ENCODE measurements at places on chromosomes 5 and 9.

DNA sequence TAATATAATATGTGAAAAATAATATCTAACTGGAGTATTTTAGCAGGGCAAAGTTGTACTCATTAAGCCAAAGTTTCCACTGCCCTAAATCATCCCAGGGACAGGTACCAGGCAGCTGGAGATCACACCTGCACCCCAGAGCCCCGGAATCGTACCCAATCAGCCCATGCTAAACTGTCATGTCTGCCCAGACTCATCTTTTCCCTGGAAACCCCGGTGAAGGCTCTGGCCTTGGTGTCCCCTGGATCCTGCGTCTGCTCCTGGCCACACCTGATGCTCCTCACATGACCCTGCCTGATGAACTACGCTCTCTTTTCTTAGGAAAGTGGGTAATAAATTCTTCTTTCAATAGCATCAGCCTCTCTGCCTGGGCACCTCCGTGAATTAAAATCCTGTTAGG, 15.6 kb upstream of the IRX2 start:
- no peak for DNase-seq

DNA sequence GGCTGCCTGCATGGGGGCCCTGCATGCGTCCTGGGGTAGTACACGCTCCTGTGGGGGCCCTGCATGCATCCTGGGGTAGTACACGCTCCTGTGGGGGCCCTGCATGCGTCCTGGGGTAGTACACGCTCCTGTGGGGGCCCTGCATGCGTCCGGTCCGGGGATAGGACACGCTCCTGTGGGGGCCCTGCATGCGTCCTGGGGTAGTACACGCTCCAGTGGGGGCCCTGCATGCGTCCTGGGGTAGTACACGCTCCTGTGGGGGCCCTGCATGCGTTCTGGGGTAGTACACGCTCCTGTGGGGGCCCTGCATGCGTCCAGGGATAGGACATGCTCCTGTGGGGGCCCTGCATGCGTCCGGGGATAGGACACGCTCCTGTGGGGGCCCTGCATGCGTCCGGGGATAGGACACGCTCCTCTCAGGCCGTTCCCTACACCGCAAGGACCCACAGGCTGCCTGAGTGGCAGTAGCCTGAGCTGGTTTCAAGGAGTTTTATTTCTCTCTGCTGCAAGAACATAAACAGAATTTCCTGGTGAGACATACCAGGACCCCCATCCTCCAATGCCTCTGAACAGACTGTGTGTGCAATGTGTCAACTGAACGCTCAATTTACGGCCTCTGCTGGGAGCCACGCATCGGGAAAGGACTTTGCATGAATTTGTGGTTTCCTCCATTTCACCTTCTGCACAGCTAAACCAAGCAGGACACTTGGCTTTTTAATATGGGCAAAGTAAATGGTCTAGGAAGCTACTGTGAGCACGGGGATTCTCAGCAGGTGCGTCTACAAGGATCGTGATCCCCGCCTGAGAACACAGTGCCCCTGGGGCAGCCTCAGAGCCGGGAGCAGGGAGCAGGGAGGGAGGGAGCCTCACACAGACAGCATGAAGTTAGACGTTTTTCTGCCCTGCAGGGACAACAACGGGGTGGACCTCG, 48.9 kb upstream of the CLPTM1L start:
- no peak for DNase-seq

- DNase-seq: no peak
Measured at GRCh38 chr5:55231919-55232270, 1.5 kb downstream of the CCNO start.

DNA sequence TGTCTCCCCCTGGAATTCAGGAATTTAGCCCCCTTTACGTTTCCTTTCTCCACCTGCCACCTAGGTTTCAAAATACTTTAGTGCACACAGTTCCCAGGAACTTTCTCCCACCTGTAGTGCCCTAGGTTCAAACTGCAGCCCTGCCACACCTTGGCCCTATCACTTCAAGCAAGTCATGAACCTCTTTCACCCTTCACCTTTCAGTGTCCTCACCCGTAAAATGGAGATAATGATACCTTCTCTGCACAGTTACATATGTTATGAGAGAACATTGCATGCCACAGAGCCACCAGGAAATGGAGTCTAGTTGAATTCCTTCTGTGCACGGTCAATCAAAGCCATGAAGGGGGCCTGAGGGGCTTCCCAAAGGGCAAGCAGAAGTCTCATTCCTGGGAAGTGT, 9.8 kb upstream of the EEIG1 start:
- no peak for DNase-seq

GRCh38 chr5:36305571-36306326, 4.0 kb upstream of the RANBP3L start:
- peak; percentile 60 for DNase-seq

DNA sequence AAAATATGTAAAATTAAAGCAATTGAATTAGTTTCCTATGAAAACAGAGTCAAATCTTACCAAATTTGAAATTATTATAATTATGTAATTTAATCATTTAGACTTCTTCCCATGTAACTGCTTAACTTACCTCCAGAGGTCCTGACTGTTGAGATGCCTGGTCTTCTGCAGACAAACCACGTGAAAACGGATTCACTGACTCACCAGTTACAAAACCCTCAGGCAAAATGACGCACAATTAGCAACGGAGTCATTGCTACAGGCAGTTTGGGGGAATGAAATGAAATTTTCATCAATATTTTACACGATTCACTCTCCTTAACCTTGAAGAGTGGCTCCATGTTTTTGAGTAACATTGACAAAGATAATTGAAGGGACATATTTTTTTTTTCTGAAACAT, 460.8 kb downstream of the MTRR start:
- DNase-seq: no peak

Measured in NCI-H1092 treated with DMSO at 0.1 percent for 48 hours (cell line).